ENCODE measurements at places on chromosomes 1 and 21.

GRCh38 chr1:1776672-1777582, 1.3 kb downstream of the NADK start:
- DNase-seq, result no peak

DNA sequence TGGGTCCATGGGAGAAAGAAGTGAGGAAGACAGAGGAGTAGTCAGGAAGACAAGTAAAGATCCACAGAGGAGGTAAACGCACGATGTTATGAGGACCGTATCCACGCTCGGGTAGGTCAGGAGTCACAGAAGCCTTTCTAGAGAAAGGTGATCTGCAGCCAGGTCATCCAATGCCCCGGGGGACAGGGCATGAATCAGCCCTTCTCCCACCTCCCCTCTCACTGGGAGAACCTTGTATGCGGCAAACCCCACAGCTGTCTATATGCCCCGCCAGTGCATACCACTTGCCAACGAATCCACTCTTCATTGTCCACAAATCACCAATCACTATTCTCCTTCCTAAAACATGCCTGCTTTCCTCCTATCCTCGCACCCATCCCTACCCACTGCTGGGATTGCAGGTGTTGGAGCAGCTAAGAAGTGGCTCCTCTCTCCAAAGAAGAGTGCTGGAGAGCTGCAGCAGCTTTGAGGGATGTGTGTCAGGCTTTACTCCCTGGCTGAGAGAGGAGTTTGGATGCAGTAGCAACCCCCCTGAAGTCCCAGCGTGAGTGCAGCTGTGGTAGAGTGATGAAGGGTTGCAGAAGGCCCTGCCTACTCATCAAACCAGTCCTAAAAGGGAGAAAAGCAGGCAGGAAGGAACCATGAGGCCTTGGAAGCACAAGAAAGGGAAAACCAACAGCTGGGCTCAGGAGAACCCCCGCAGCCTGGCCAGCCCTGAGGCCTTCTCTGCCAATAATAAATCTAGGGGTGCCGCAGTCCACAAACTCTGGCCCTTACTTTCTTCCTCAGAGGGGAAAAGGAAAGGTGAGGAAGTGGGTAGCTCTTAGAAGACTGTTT, 102.2 kb upstream of the GADD45A start:
- DNase-seq, result no peak

DNA sequence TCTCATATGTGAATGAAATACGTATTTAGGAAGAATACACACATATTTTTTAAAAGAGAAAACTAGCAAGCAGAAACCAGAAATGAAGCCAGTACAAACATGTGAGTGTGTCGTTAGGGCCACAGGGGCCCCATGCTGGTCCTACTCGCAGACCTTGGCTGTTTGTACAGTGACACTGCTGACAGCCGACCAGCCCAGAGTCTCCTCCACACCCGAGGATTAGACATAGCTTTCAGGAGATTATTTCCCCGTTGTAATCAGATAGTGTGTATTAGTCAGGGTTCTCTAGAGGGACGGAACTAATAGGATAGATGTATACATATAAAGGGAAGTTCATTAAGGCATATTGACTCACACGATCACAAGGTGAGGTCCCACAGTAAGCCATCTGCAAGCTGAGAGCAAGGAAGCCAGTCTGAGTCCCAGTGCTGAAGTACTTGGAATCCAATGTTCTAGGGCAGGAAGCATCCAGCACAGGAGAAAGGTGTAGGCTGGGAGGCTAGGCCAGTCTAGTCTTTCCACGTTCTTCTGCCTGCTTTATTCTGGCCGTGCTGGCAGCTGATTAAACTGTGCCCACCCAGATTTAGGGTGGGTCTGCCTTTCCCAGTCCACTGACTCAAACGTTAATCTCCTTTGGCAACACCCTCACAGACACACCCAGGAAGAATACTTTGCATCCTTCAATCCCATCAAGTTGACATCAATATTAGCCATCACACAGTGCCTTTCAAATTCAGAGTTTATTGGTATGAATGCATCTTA, 51.2 kb downstream of the DIP2A start:
- no peak for DNase-seq

GRCh38 chr1:25620211-25620610, 3.6 kb downstream of the MAN1C1 start:
- no peak for DNase-seq

GRCh38 chr21:26820509-26820908, 24.7 kb downstream of the ADAMTS1 start:
- DNase-seq, result no peak

DNA sequence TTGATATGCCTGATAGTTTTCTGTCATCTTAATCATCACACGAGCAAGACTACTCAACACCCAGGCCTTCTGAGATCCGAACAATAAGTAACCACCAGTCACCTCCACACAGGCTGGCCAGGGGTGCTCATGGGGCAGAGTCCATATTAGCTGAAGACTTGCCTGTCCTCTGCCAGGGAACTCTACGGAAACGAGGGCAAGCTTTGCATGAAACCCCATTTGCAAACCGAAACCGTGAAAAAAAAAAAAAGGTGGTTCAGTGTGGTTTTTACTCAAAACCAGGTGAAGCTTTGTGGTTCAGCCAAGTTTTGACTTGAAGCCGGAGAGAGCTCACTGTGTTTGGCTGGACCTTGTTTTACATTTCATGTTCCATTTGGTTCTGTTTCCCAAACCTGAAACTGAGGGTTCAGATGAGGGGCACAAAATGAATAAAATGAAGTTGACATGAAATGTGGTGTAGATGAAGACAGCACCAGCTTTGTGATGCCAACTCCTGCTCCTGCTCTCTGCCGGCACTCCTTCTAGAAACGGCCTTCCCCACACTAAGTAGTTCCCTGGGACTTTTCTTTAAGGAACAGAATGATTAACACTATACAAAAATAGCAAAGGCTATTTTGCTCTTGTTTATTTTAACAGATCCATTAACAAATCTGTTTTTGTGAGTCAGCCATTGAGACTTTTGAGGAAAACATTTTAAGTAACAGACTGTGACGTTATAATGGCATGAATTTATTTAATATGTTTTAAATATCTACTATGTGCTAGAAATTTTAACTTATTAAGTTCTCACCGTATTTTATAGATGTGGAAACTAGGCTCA, 74.7 kb downstream of the RUNX1 start:
- DNase-seq, result no peak

DNA sequence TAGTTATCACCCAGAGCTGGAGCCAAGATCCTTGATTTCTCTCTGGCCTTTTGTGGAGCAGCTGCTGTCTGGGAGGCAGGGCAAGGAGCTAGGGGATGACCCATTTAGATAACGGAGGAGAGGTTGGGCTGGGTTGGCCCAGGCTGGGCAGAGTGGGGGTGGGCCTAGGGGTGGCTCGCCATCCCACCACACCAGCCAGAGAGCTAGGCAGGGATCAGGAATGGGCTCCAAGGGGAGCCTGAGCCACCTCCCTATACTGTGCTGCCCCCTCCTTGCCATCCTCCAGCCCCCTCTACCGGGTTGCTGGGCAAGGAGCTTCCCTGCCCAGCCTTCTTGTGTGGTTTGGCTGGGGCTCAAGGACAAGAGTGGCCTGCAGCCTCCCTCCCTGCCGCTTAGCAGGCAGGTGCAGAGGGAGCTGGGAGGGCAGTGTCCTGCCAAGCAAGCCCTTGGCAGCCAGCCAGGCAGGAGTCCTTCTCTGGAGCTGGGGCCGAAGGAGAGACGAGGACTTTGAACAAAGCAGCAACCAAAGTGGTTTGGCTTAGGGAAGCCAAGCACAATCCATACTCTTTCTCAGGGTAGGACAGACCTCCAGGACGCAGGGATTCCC, 4.1 kb downstream of the NUAK2 start:
- DNase-seq, result no peak

GRCh38 chr1:235892734-235893413, 26.2 kb upstream of the LYST start:
- no peak for DNase-seq

DNA sequence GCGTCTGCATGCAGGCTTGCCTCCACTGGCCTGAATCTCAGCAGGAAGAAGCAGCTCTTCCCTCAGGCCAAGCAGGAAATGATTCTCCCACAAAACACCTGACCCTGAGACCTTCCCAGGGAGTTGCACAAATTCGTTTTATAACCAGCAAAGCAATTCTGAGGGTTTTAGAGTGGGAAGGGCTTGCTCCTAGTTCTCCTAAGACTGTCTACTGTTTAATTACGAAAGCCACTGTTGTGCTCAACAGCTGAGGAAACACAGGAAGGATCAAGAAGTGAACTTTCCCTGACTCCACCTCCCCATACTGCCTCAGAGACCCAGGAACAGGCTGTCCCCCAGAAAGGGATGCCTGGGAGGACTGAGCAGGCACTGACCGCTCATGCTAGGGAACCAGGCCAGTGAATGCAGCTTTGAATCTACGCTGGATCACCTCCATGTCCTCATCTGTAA, 37.0 kb upstream of the PUM1 start:
- no peak for DNase-seq

GRCh38 chr1:43994794-43995790, 3.7 kb downstream of the CCDC24 start:
- no peak for DNase-seq

GRCh38 chr1:63982201-63982600, 208.4 kb downstream of the ROR1 start:
- no peak for DNase-seq

DNA sequence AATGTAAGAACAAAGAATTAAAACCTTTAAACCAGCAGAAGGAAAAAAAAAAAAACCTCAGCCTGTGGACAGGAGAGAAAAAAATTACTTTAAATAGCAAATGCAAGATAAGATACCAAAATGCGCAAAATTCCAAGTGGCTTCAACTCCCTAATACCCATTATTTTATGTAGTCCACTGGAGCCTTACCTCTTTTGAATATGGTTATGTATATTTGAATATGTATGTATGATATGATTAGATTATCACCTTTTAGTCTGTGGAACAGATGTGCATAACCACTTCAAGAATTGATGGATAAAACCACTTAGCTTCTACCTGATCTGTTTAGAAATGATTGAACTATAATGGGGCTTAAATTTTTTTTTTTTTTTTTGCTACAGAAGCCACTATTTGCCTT, 52.4 kb upstream of the C1orf115 start:
- no peak for DNase-seq

GRCh38 chr1:246146804-246147523, 360.1 kb downstream of the SMYD3 start:
- DNase-seq, result no peak

- no peak for DNase-seq
Measured at GRCh38 chr1:62269851-62270495, 49.3 kb downstream of the KANK4 start.

- no peak for DNase-seq
Measured at GRCh38 chr1:221440658-221441057, 301.2 kb downstream of the DUSP10 start.

DNA sequence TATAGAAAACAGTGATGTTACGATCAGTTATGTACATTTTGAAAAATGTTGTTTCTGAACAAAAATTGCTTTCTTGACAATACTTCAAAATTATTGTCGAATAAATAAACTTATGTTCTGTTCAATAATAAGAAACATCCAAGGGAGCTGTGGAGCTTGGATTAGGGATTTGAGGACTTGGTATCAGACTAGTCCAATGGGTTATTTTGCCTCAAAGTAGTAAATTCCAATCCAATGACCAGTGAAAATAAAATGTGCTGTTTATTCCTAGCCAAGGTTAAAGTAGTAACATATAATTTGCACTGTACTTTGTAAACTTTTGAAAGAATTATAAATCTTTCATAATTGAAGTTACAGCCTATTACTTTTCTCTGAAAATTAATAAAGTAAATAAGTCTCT, 79.1 kb upstream of the IVNS1ABP start:
- DNase-seq, result no peak

GRCh38 chr1:54710434-54710833, 5.2 kb upstream of the TTC4 start:
- no peak for DNase-seq

GRCh38 chr21:16040601-16041000, 310.8 kb downstream of the USP25 start:
- no peak for DNase-seq

GRCh38 chr21:25371841-25372425, 235.3 kb downstream of the MRPL39 start:
- DNase-seq, result no peak

DNA sequence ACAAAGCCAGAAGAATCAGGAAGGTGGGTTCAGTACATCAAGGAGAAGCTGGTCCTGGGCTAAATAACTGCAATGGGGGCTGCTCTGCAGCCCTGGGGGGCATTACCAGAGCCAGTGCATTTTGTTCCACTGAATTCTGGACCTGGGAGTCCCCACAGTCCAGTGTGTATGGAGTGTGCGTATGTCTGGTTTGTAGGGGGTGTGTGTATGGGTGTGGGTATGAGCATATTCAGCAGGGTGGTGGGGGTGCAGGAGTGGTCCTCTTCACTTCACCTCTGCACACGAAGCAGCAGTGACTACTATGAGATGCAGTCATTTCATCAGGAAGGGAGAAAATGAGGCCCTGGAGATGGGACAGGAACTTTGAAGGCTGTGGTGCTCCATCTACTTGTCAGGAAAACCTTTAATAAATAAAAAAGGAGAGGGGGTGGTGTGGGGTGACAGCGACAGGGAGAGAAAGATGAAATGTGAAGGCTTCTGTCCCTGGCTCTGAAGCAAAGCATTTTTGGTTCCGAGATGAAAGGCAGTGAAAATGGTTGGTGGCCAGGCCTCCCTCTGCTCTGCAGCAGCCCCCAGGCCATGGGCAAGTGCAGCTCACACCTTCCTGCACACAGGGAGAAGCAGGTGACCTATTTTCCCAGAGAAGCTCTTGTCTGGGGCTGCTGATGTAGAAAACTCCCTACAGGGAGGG, 121.5 kb upstream of the CACHD1 start:
- no peak for DNase-seq

All from stimulated activated CD8-positive, alpha-beta memory T cell treated with anti-CD3 and anti-CD28 coated beads, Interleukin-15, amount 100 ng/mL, for 48 hours (primary cell).